Activated CD4-positive, alpha-beta T cell treated with anti-CD3 and anti-CD28 coated beads, Interleukin-2, amount 50 U/mL, for 48 hours (primary cell): ENCODE measurements at places on chromosomes 7 and 10.

DNA sequence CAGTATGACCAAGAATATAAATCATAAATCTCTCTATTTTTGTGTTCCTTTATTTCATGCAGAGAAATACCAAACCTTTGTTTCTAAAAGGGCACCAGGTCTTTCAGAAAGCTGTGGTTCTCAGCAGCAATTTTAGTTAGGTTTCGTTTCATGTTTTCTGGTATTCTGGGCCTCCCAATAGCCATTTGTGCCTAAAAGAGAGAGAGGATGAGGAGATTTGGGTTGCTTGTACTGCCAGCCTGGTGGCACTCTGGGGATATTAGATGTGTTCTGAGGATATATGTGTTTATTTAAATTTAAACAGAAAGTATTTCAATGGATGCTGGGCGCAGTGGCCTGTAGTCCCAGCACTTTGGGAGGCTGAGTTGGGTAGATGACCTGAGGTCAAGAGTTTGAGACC, 471.7 kb downstream of the AUTS2 start:
- no peak for DNase-seq

GRCh38 chr10:70600512-70601395, 1.8 kb downstream of the PRF1 start:
- DNase-seq, result no peak

DNA sequence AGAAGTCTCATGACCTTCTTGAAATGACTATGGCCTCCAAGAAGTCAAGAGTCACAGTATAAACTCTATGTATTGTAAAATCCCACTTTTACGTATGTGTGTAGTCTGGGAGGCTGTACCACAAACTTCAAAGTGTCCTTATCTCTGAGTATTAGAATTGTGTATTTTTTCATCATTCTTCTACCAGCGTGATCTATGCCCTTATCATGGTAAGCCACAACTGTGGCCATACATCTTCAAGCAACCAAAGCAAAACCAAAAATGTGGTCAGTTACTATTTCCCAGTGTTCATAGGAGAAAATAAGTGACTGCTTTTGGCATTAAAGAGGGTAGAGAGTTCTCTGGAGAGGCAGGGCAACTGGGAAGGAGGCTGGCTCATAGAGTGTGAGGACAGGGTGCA, 42.8 kb downstream of the SPOCK2 start:
- no peak for DNase-seq

- DNase-seq, result no peak
Measured at GRCh38 chr7:71453630-71454029, 321.7 kb downstream of the GALNT17 start.

DNA sequence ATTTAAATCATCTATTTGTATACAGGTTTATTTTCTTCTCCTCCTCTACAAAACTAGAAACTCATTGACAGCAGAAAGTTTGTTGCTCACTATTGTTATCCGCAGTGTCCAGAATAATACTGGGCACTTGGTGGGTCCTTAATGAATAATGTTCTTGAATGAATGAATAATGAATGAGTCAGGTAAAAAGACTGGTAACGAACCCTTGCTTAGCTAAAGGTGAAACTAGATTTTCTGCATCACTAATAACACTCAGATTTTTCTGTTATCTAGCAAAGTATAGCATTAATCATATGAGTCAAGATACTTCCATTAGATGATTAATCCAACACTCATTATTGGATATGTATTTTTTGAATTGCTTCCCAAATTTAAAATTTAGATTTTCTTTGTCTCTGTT, 953.2 kb downstream of the SORCS3 start:
- no peak for DNase-seq

- no peak for DNase-seq
Measured at GRCh38 chr7:107355616-107356015, 114.2 kb upstream of the GPR22 start.

DNA sequence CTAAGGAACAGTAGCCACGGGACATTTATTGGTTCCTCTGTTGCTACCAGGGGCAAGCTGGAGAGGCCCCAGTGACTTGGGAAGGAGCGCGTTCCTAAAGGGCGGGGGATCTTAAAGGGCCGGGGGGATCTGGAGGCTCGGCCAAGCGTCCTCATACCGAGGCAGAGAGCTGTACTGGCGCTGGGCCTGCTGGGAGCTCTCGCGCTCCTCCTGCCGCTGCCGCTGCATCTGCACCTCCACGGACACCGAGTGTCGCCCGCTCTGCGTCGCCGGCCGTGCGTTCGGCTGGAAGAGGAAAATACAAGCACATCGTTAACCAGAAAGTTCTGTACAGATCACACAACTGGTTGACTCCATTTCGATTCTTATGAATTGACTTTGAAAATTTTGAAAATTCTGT, 695.6 kb downstream of the PARD3 start:
- DNase-seq, result no peak

DNA sequence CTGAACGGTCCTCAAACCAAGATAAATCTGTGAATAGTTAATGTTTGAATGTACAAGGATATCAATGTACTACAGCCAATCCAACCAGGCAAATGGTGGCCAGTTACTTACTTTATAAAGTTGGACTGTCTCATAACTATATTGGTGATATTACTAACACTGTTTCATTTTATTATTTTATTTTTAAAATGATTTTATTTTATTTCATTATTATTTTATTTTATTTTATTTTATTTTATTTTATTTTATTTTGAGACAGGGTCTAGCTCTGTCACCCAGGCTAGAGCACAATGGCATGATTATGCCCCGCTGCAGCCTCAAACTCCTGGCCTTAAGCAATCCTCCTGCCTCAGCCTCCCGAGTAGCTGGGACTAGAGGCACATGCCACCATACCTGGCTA, 6.8 kb downstream of the IL15RA start:
- DNase-seq, result no peak

- no peak for DNase-seq
Measured at GRCh38 chr7:104156842-104157277, 51.0 kb downstream of the ORC5 start.

DNA sequence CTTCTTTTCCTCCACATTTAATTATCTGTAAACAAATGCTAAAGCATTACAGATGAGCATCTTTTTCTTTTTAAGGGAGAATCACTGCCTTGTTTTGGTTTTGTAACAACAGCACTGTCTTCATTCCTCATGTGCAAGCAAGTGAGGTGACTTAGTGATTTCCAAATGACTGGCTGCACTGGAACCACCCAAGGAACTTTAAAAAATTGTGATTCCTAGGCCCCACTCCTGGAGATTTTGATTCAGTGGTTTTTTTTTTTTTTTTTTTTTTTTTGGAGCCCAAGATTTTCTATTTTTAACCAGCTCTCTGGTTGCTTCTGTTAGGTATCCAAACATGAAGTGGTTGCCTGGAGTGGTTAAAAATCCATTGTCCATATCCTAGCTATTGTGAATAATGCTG, 176.2 kb downstream of the LRMDA start:
- DNase-seq, result no peak

GRCh38 chr10:93079663-93080349, 6.1 kb downstream of the CYP26A1 start:
- no peak for DNase-seq
